ENCODE measurements at places on chromosomes 4 and X.

DNA sequence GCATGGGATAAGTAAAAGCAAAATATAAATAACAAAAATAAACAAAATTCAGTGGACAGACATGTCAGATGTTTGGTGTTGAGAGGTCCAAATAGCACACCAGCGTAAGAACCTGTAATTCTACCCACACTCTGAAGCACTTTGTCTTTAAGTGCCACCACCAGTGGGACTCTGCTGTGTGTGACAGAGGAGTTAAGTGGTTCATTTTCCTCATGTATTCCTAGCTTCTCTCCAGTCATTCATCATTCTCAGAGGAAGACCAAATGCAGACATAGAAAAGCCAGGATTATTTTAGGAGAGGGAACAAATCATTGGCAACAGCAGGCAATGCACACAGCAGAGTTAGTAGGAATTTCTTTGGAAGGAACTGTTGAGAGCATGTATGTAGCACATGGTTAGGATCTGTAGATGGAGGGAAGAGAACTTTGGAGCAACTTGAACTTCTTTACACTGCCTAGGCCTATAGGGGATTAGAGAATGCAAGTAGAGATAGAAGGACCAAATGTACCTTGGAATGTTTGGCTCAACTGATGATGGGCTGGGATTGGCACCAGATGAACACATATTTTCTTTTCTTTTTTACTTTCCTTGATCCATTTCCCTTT is 43.0 kb upstream of the ARHGAP24 start:
- no peaks in the 10 kb centered on the region for H3K4me1 ChIP-seq
- no peaks in the 10 kb centered on the region for H3K36me3 ChIP-seq
- no peak for DNase-seq
- no peak overlapping the region for H3K4me3 ChIP-seq

DNA sequence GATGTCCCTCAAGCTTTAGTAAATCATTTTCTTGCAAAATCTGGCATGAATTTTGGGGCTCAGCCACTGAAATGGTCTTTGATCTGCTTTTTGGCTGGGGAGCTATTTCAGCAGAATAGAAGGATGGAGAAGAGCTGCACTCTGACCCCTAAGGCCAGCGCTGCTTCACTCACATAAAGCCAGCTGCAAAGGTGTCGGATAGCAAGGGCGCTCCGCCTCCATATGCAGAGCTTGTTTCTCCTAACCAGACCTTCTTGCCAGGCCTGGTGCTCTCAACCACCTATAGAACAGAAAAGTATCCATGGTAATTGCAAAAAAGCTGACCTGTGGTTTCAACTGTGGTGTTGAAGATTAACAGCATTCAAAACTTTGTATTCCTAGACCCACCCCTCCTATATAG is 24.1 kb upstream of the COQ2 start:
- DNase-seq = no peak
- no peaks in the 10 kb centered on the region for H3K27me3 ChIP-seq
- no peaks in the 10 kb centered on the region for H3K36me3 ChIP-seq
- no peak overlapping the region for H3K27ac ChIP-seq

GRCh38 chr4:140595065-140595464 is 26.3 kb upstream of the UCP1 start:
- H3K4me1 ChIP-seq = no peaks in the 10 kb centered on the region
- no peak overlapping the region for H3K4me3 ChIP-seq
- peaks cover 2% of the 10 kb centered on the region for H3K27me3 ChIP-seq
- DNase-seq = no peak
- no peaks in the 10 kb centered on the region for H3K36me3 ChIP-seq
- H3K27ac ChIP-seq = no peak overlapping the region

DNA sequence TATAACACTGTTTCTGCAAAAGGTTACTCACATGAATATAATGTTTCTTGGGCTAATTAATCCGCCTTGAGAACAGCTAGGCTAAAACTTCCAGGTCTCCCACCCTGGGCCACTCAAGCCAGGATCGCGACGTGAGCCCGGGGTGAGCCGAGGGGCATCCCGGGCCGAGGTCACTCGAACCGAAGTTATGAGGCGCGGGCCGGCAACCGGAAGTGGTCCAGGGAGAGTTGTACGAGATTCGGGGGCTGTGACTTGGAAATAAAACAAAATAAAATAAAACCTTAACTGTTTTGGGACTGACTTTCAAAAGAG is 317 bp downstream of the CMC4 start:
- peaks cover 8% of the 10 kb centered on the region for H3K36me3 ChIP-seq
- peak overlapping the region; percentile 93 for H3K4me3 ChIP-seq
- H3K27ac ChIP-seq = peak overlapping the region; percentile 98
- peaks cover 21% of the 10 kb centered on the region for H3K4me1 ChIP-seq
- no peak for DNase-seq

DNA sequence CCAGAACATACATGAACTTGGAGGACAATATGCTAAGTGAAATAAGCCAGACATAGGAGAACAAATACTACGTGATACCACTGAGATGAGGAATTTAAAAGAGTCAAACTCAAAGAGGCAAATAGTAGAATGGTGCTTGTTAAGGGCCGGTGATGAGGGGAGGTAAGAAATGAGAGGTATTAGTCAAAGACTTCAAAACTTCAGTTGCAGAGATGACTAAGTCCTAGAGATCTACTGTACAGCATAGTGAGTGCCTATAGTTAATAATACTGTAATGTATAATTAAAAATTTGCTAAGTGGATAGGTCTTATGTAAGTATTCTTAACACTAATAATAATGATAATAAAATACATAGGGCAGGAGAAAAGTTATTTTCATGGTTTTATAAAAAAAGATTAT is 126.9 kb upstream of the VEGFC start:
- no peak overlapping the region for H3K4me3 ChIP-seq
- H3K4me1 ChIP-seq = no peaks in the 10 kb centered on the region
- DNase-seq = no peak
- no peak overlapping the region for H3K27ac ChIP-seq

DNA sequence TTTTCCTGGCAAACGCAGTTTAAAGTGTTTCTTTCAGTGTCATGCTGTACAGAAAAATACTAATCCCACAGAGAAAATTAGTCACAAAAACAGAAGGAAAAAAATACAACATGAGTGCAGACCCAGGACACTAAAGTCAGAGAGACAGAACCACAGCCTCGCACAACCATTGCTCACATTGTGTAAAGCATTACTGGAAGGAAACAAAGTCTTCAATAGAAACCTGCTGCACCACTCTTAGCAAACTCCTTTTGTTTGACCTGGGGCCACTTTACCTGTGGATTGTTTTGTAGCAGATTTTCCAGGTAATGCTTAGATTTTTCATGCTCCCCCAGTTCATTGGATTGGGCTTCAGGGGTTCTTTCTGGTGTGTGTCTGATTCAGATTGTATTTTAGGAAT is 131.8 kb upstream of the TMLHE start:
- no peaks in the 10 kb centered on the region for H3K36me3 ChIP-seq
- no peaks in the 10 kb centered on the region for H3K4me1 ChIP-seq
- no peak overlapping the region for H3K27ac ChIP-seq
- no peak for DNase-seq

- H3K4me3 ChIP-seq = no peak overlapping the region
- H3K27ac ChIP-seq = no peak overlapping the region
- no peaks in the 10 kb centered on the region for H3K36me3 ChIP-seq
- DNase-seq = no peak
- no peaks in the 10 kb centered on the region for H3K27me3 ChIP-seq
Measured at GRCh38 chr4:140046016-140046415, 108.0 kb downstream of the MAML3 start.

DNA sequence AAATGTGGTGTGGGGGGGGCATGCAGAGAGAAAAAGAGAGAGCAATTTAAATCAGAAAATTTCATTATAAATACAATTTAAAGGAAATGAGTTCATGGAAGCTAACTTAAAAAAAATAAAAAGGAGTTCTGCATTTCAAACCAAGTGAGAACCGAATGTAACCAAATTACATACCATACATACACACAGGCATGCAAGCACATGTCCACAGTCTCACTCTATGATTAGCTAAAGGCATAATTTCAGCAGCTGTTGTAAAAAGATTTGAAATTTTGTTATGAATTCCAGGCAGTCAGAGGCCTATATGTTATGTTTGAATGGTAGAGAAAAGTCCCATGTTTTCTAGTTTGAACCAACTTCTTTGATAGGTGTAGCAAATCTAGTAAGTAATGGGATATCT is 611.6 kb upstream of the ADGRL3 start:
- H3K4me1 ChIP-seq = no peaks in the 10 kb centered on the region
- no peaks in the 10 kb centered on the region for H3K36me3 ChIP-seq
- H3K27ac ChIP-seq = no peak overlapping the region

DNA sequence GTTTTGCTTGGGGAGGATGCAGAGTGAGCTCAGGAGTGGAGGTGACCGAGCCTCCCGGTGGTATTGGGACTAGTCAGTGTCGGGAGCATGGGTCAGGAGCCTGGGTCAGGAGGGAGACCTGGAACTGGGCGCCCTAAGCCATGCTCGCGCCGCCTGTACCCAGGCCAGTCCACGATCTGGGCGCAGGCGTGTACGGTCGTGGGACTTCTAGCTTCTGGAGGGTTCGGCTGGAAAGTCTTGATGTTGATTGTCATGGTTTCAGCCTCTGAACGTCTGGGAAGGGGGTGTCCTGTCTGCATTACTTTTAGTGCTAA is 244 bp downstream of the EIF2S3 start:
- no peak for DNase-seq
- peaks cover 12% of the 10 kb centered on the region for H3K36me3 ChIP-seq
- H3K4me3 ChIP-seq = peak overlapping the region; percentile 62
- H3K27me3 ChIP-seq = no peaks in the 10 kb centered on the region
- peak overlapping the region; percentile 93 for H3K27ac ChIP-seq
- H3K4me1 ChIP-seq = peaks cover 6% of the 10 kb centered on the region

- DNase-seq = no peak
- H3K4me3 ChIP-seq = no peak overlapping the region
- peaks cover 25% of the 10 kb centered on the region for H3K36me3 ChIP-seq
- H3K27me3 ChIP-seq = no peaks in the 10 kb centered on the region
- no peaks in the 10 kb centered on the region for H3K4me1 ChIP-seq
Measured at GRCh38 chrX:15804563-15804962, 14.3 kb downstream of the ZRSR2 start.

DNA sequence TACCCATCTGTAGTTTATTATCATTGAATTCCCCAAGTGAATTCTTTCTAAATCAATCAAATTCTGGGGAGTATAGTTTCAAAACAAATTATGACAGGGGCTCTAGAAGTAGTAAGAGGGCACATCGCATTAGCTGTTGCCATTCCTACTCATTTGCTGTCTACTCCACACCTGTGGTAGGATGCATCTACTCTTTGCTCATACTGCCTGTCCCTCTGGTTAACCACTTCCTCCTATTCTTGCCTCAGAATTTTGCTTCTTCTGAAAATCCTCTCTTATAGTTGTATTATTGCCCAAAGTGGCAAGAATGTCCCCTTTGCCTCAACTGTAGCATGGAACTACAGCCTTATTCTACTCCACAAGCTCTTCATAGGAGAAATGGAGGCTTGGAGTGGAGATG is 12.7 kb upstream of the DGKK start:
- H3K36me3 ChIP-seq = no peaks in the 10 kb centered on the region
- DNase-seq = no peak
- H3K27me3 ChIP-seq = no peaks in the 10 kb centered on the region

DNA sequence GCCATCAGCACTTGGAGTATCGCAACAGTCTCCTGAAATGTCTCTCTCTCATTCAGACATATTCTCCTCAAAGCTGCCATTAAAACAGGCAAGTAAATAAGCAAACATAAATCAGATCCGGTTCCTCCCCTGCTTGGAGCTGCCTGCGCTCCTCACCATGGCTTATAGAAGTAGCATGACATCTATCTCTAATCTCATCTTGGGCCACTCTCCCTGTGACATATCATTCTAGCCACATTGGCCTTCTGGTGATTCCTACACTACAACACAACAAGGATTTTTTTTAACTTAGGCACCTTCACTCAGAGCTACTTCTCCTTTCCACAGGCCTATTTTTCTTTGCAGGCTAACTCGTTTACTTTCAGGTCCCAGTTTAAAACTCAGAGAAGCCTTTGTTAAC is 387.9 kb downstream of the ARHGAP24 start:
- no peaks in the 10 kb centered on the region for H3K36me3 ChIP-seq
- no peak overlapping the region for H3K4me3 ChIP-seq
- no peaks in the 10 kb centered on the region for H3K27me3 ChIP-seq

DNA sequence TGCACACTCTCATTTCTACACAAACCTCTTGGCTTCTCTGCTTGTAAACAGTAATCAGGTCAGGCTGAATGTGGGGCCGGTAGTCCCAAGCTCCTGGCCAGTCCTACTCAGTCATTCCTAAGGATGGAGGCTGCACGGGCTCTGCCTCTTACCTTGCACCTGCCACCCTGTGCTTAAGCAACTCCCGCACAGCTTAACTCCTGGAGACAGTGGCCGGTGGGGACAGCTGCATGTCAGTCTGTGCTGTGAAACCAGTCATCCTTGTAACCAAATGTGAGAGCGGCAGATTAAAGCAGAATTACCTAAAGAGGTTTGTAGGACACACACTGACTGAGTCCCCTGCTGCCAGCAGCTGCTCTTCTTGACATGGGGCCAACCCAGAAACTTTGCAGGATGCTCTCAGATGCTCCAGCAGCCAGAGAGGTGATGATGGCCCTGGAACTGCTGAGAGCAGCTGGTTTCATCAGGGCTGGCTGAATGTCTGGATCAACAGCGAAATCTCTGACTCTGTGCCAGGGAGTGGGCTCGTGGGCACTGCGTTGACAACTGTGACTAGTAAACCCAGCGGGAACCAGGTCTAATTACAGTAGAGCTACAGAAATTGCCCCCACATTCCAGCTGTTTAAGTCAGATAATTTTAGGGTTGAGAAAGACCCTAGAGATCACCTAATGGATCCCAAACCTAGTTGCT is 123.7 kb downstream of the ANAPC4 start:
- H3K4me1 ChIP-seq = no peaks in the 10 kb centered on the region
- no peak overlapping the region for H3K4me3 ChIP-seq
- no peak overlapping the region for H3K27ac ChIP-seq
- no peak for DNase-seq

DNA sequence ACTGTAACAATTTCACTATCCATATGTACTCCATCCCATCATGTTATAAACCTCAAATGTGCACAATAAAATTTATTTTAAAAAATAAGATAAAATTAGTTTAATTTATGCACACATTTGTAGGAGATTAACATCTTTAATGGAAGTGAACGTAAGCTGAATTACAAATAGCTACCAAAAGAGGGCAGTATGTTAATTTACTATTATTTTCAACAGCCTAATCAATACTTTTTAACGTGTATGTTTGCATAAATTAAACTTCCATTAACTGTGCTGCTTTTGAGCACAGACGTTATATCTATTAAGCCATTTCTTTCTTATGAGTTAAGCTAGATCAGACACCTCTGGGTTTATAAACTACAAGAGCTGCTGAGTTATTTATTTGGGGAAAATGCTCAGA is 56.5 kb upstream of the PHKA2 start:
- DNase-seq = no peak
- H3K4me3 ChIP-seq = no peak overlapping the region
- H3K4me1 ChIP-seq = no peaks in the 10 kb centered on the region
- H3K27ac ChIP-seq = no peak overlapping the region

Data from natural killer cell (primary cell).